NCI-H748 treated with DMSO at 0.1 percent for 48 hours (cell line): ENCODE measurements at places on chromosomes 7 and 10.

- no peak for DNase-seq
Measured at GRCh38 chr10:50325449-50326171, 74.3 kb upstream of the ASAH2 start.

GRCh38 chr10:48694371-48695030 is 9.8 kb downstream of the WDFY4 start:
- DNase-seq, result no peak

DNA sequence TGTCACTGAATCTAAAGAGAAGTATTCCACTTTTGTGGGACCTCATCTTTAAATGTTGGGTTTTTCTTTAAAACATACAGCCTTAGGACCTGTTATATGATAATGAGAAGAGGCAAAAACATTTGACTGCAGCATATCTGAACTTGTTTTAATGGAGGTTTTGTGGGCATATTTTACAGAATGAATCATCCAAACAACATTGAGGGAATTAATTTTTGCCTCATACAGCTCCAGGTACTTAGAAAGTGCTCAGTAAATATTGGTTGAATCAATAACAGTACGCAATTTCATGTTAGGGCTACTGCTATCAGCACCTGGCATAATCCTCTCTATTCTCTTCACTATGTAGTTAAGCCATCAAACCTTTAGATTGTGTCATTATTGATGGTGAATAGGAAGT is 115.9 kb downstream of the MALRD1 start:
- DNase-seq, result no peak

DNA sequence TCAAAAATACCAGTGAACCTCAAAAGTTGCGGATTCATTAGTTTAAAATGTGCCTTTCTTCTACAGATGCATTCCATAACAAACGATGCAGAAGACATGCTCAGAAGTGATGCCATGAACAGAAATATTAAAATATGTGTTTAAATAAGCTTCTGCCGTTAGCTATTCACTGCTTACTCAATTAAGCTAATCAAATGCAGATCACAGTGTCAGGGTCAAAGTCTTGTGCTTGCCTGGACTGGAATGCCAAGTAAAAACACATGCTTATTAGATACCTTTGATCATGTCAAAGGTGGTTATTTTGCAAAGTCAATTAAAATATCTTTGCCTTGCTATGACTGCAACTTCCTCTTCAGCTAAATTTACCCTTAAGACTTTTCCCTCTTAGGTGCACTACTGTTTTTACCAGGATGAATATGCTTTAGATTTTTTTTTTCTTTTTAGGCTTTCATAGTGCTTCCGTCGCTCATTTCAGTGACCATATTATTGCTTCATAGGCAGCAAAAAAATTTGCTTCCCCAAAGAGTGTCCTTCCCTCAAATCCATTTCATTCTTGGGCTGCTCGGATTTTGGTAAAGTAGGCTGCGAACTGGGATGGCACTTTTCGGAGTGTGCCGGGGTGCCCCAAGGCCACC is 905 bp downstream of the ASB13 start:
- no peak for DNase-seq

DNA sequence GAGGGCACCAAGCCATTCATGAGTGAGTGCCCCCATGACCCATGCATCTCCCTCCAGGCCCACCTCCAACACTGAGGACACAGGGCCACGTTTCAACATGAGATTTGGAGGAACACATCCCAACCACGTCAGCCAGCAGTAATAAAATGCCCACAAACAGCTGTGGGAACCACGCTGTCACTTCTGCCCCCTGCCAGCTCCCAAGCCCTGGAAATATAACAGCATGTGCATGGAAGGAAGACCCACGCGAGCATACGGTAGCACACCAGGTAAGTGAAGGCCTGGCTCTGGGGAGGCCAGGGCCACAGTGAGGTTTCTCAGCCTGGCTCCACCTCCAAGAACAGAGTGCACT is 168.9 kb upstream of the PFKP start:
- DNase-seq, result no peak

- DNase-seq, result no peak
Measured at GRCh38 chr10:58826694-58827093, 314.0 kb downstream of the BICC1 start.

DNA sequence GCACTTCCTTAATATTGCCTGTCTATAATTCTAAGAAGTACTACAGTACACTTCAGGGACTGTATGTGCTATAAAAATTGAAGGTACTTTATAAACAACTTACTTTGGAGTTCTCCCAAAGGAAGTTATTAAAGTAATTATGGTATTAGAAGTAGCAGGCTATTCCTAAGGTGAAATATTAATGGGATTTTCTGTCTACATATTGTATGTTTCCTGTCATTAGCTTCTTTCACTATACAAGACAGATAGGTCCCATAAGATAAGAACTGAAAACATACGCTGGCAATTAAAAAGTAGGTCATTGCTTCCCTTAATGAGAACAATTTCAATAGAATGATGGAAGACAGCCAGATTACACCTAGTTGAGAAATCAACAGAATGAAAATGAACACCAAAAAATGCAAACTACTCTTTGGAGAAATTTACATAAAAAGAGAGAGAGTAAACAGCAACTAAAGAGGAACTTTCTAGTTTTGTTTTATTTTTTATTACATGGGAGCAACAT is 147.0 kb downstream of the HBP1 start:
- DNase-seq, result no peak

GRCh38 chr7:22635349-22635748 is 91.7 kb upstream of the IL6 start:
- no peak for DNase-seq

GRCh38 chr10:71339796-71340589 is 20.9 kb downstream of the SLC29A3 start:
- DNase-seq, result no peak

- no peak for DNase-seq
Measured at GRCh38 chr7:50336894-50337703, 32.6 kb downstream of the IKZF1 start.

- DNase-seq, result peak; percentile 32
Measured at GRCh38 chr7:85456254-85456653, 269.4 kb upstream of the SEMA3D start.

DNA sequence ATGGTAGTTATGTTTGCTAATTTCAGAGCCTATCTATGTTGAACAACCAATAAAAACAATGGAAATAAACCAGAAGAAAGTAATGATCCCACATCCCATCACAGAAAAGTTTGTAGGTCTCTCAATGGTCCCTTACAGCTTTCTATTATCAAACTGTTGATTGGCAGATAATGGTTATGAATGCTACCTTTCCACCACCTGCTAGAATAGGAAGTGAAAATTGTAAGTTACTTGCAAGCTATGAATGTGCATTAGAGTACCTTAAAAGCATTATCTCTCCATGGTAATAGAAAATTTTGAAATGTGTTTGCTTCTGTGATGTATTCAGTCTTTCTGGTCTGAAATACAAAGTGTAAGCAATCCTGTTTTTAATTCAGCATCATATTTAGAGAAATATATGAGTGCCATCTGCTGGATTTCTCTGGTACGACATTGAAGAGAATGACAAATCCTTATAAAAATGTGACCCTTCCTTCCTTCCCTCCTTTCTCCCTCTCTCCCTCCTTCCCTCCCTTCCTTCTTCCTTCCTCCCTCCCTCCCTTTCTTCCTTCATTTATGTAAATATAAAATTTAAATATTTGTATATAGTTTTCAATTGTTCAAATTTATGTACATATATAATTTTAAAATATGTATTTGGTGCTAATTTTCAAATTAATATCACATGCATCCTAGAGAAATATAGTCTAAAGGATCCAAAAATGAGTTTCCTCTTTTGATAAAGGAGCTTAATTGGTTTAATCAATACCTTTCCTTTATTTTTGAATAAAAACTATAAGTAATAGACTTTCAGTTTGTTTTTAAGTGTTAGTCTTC is 41.4 kb upstream of the PNLIPRP3 start:
- DNase-seq, result no peak

- DNase-seq, result no peak
Measured at GRCh38 chr7:47080816-47081215, 501.1 kb downstream of the TNS3 start.

- no peak for DNase-seq
Measured at GRCh38 chr7:92417913-92418312, 29.4 kb upstream of the GATAD1 start.

GRCh38 chr10:89591111-89591795 is 53.8 kb downstream of the PANK1 start:
- no peak for DNase-seq

GRCh38 chr7:138238734-138239659 is 162.7 kb downstream of the AKR1D1 start:
- DNase-seq, result no peak

DNA sequence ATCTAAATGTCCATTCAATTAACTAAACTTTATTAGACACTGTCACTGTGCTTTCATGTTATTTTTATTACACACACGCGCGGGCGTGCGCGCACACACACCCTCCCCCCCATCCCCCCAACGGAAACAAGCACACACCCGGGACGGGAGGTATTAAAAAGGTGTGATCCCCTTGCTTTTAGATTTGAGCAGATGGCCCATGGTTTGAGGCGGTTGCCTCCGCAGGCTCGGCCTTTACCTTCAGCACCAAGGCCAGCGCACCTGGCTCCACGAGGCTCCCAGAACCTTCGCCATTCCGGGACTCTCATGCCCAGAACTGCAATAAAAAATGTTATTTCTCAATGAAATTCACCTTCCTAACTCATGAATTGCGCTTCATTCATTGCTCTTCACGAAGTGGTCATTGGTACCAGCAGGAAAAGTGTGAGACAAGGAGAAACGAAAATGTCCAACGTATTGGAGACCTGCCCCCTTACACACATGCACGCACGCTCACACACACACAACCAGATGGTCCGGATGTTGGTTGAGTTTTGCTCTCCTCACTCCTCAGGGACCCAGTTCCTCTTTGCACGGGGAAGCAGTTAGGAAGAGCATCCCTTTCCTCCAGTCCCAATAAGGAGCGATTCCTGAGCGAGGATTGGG is 20.8 kb upstream of the PTF1A start:
- DNase-seq, result no peak

- DNase-seq, result no peak
Measured at GRCh38 chr10:117350909-117351308, 24.3 kb downstream of the PDZD8 start.

GRCh38 chr10:86958116-86958900 is at the start of gene SNCG:
Gene SNCG (plus strand): TSS chr10:86958599. CDS start chr10:86958698, 99 bp downstream.
- no peak for DNase-seq

GRCh38 chr7:39826166-39826565 is 123.9 kb upstream of the CDK13 start:
- DNase-seq, result no peak

DNA sequence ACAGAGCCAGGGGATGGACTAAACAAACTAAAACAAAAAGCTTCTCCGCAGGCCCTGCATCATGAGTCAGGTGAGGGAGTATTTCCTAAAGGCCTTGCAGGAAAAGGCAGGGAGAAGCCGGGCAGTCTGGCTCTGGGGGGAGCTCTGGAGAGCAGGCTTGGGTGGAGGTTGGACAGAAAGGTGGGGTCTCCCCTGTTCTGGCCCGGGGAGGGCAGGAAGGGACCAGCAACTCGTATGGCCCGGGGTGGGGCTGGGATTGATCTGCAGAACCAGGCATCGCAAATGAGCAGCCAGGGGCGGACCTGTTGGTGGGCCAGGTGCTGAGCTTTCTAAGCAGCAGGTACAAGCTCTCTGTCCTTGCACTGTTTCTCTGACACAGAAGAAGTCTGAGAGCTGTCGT is 235.2 kb downstream of the TCERG1L start:
- DNase-seq, result no peak

DNA sequence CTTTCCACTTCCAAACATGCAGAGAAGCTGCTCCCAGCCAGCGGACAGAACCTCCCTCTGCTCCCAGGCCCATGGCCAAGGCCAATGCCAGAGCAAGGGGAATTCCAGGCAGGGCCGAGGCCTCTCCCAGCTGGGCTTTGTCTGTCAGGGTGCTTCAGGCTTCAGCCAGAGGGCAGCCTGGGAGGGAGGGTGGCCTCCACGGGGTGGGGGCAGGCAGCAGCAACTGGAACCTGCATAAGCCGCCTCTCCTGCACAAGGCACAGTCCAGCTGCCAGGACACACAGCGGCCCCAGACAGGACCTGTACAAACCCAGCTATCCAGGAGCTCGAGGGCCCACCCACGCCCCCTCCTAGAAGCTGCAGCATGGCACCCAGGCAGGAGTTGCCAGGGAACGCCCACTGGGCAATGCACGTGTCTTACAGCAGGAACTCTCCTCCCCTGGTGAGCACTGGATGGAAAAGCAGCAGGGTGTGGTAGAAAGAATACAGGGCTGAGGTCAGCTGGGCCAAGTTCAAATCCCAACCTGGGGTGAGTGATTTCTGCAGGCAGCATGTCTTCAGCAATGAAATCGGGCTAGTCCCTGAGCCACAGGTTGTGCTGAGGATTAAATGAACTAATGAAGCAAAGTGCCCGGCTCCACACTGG is 7.6 kb downstream of the FAM53B start:
- no peak for DNase-seq

DNA sequence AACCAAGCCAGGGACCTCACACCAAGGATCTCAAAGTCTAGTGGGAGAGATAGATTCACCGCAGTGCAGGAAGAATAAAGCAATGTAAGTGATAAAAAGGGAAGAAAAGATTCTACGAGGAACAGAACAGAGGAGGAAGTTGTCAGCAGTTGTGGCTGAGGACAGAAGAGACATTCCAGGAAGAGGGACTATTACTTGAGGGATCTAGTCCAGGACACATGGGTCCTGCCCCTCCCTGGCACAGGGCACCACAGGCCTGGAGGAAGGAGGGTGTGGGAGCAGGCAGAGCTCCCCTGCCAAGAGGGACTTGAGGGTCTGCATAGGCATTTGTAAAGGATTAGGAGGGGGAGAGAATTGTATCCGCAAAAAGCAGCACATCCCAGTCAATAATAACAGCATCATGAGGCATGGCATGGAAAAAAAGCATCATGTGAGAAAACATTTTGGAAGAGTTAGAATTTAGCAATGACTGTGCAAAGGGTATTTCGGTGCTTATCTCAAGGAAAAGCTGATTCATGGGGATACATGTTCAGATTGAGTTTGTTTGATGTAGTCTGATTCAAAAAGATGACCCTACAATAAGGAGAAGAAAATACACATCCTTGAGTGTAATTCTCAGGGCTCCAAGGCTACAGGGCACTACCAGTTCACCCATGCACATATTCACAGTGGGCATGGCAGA is 12.7 kb downstream of the C10orf71 start:
- no peak for DNase-seq

DNA sequence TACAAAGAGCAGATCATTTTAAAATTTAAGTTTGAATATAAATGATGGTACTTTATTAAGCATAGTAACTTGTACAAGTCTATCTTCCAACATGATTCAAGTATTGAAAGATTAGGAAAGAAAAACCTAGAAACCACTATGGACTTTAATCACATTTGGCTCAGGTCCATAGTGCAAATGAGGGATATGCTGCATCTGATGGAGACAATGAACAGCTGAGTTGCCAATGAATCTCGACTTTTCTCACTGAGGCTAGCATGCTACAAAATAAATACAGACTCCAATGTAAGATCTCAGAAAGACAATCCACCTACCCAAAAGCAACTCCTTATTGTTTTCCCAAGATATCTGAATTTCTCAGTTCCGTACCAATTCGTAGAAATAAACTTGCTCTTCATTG is 89.8 kb downstream of the SEMA3A start:
- no peak for DNase-seq
